ENCODE measurements at places on chromosomes 1 and 21. TPM values are rescaled to one million over a fixed set of nuclear protein-coding genes. Genes with fewer than 3 reads are reported as not detected.

Gene TMPRSS15
- total RNA-seq = not detected

Gene OR2L5
- not detected for total RNA-seq

Gene B3GALT5
- not detected for total RNA-seq

Gene C1orf185
- total RNA-seq = not detected

Gene RGSL1
- not detected for total RNA-seq

Gene OR2T6
- total RNA-seq = not detected

Gene CFAP298
- total RNA-seq = 33.6 TPM

Gene OLIG2
- not detected for total RNA-seq

Gene CD1E
- total RNA-seq = not detected

Gene CALML6
- 0.13 TPM for total RNA-seq

Gene AGT
- not detected for total RNA-seq

Gene PLA2G2F
- total RNA-seq = not detected

Gene ANKRD34A
- total RNA-seq = under 0.01 TPM

Gene STYXL2
- total RNA-seq = not detected

Gene ERICH3
- total RNA-seq = not detected

Gene CFHR2
- not detected for total RNA-seq

Gene GRHL3
- not detected for total RNA-seq

Gene THEM5
- total RNA-seq = not detected

Gene ETV3L
- under 0.01 TPM for total RNA-seq

Gene FMO4
- 0.51 TPM for total RNA-seq

Gene ADPRS
- total RNA-seq = 36.2 TPM

Gene MXRA8
- not detected for total RNA-seq

Gene HRNR
- total RNA-seq = not detected

Gene HSD3B2
- total RNA-seq = not detected

Gene MECR
- 18.7 TPM for total RNA-seq

Gene ASTN1
- total RNA-seq = not detected

Gene SLAMF8
- not detected for total RNA-seq

Gene GPR137B
- total RNA-seq = 10.0 TPM

Data from dermis microvascular lymphatic vessel endothelial cell (primary cell).